T-helper 17 cell (primary cell): ENCODE measurements at places on chromosomes 2 and 18.

- DNase-seq: no peak
These were observed 23.4 kb downstream of the NRP2 start for GRCh38 chr2:205705511-205706349.

GRCh38 chr2:84338069-84338468 lies 121.0 kb downstream of the SUCLG1 start:
- no peak for DNase-seq

DNA sequence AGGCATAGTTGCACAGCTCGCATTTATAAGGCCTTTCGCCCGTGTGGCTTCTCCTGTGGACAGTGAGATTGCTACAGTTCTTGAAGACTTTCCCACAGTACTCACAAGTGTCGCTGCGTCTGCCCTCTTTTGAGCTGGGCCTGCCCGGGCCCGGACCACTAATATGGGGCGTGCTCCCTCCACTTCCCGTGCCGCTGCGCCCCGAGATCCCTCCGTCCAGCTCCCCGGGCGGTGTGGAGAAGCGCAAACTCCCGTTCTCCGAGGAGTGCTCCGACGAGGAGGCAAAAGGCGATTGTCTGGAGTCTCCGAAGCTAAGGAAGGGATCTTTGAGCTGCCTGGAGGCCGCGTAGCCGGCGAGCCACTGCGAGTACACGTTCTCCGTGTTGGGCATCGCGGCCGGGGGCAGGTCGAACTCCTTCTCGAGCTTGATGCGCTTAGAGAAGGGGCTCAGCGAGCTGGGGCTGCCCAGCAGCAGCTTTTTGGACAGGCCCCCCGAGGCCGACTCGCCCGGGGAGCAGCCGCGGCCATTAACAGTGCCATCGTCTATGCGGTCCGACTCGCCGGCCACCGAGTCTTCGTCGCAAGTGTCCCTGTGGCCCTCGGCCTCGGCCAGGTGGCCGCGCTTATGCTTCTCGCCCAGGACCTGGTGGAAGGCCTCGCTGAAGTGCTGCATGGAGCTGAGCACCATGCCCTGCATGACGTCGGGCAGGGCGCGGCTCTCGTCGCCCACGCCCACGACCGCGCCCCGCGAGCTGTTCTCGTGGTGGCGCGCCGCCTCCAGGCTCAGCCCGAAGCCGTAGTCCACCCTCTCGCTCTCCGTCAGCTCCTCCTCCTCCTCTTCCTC lies 92.7 kb downstream of the BCL11A start:
- DNase-seq: no peak

GRCh38 chr2:45180779-45181178 lies 171.5 kb upstream of the SIX2 start:
- no peak for DNase-seq

DNA sequence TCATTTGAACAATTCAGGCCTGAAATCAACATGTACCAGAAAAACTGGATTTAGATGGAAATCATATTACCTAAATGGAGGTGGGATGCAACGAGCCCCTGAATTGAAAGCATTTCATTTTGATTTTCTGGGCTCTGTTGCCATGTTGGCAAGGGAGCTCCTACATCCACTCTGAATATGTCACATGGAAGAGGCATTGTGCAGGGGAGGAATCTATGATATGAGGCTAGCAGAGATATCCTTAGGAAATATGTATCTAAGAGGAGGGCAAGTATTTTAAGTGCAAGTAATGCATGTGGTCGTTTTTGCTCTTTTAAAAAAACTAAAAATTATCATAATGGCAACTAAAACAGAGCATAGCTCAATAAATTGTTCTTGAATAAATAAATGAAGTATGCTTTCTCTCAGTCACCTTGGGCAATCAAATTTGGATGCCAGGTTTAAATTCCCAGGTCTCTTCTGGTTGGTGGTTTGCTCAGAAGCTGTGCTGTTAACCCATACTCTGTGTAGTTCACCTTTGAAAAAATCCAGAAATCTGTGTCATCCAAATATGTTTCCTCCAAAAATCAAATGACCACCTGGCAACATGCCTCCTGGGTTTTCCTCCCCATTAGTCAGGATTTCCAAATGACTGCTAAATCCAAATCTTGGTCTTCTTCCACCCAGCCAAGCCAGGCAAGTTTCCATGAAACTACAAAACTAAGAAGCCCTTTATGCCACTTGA lies 6.5 kb upstream of the LGALSL start:
- DNase-seq: no peak

DNA sequence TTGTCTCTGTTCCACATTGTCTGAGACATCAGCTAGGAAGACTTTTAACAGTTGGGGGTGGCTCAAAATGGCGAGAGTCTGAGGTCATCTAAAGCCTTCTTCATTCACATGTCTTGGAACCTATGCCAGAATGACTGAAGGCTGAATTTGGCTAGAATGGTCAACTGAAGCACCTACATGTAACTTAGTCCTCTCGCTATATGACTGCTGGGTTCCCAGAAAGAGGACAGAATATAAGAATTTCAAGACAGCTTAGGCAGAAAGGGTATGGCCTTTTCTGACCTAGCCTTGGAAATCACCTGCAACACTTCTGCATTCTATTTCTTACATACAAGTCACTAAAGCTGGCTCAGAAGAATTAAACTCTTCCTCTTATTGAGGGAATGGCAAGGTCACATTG lies 75.6 kb upstream of the OTX1 start:
- DNase-seq: no peak

- no peak for DNase-seq
These were observed 529.7 kb downstream of the FBXO15 start for GRCh38 chr18:73617981-73618380.

- no peak for DNase-seq
These were observed 592.3 kb upstream of the ID2 start for GRCh38 chr2:8089596-8089995.

DNA sequence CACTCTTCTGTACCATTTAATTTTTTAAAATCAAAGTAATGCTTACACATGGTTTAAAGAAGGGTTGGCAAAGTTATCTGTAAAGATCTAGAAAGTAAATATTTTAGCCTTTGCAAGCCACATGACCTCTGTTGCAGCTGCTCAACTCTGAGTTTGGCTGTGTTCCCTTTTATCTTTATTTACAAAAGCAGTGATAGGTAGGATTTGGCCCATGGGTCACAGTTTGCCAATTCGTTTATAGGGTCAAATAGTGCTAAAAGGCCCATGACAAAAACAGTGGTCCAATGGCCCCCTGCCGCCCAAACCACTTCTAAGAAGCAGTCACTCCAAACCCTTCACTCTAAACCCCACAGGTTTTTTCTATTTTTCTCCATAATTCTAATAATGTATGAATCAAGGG lies 124.8 kb downstream of the PARD3B start:
- no peak for DNase-seq

GRCh38 chr2:109212836-109213563 lies 84.0 kb downstream of the SH3RF3 start:
- DNase-seq: no peak

DNA sequence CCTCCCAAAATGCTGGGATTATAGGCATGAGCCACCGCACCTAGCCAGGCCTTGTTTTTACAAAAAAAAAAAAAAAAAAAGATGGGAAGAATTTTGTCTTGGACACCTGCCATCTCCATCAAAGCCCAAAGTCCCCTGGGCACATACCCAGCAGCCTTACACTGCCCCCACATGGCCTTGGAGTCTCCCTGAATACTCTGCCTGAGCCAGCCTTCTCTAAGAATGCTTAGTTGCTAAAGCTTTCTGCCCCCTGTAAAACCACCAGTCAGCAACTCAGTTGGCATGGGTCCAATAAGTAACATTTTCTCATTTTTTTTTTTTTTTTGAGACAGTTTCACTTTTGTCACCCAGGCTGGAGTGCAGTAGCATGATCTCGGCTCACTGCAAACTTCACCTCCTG lies 40.6 kb downstream of the SPC25 start:
- DNase-seq: no peak

DNA sequence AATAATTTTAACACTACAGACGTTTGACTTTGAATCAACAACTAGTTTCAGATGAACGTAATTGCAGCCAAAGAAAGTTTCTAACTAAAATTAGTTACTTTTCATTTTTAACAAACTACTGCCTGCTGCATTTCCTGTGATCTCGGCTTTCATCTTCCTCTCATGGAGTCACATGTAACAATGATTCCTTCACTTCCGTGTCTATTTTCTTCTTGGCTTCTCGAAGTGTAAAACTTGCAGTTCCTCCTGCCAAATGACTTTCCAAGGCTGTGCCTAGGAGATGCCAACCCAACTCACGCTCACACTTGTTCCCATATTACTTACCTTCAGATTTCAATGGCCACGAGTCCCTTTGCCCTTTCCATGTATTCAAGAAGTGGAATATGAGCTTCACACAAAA lies 1406.3 kb upstream of the CELF4 start:
- DNase-seq: no peak

DNA sequence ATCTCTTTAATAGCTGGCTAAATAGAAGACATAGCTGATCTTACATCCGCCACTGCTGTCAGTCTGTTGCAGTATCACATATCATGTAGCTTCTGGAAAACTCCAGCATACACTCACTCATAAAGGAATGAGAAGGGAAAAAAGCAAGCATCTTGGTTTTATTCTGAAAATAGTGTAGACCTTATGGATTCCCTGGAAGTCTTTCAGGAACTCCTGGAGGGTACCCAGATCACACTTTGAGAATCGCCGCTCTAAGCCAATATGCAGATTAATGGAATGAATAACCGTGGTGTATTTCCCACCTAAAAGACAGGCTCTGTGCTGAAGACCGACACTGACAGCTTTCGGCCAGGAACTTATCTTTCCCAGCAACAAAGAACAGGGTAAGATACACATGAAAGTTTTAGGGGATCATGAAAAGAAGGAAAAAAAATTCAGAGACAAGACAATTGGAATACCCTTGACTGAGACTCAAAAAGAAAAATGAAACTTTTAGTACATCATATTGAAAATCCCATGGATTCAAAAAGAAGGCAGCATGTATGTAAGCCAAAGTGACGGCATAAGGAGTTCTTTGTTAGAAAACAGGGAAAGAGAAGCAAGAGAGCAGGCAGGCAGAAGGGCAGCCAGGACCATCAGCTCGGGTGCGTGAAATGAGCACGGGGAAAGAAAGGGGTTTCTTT lies 56.4 kb upstream of the SEC11C start:
- no peak for DNase-seq

DNA sequence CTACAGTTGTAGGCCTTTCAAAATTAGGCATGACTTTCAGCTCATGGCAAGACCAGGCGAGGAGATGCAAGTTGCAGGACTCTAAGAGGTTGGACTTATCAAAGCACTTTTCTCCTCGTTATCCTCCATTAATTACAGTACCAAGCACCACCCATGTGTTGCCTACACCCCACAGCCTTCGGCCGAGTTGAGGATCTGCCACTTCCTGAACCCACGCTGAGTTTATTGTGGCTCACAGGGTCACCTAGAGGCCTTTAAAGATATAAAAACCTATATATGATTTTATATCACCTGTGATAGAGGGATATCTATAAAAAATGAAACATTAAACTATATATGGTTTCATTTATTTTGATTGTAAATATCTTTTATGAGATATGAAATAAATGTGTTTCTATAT lies 2.6 kb downstream of the UGT1A10 start:
- DNase-seq: no peak

DNA sequence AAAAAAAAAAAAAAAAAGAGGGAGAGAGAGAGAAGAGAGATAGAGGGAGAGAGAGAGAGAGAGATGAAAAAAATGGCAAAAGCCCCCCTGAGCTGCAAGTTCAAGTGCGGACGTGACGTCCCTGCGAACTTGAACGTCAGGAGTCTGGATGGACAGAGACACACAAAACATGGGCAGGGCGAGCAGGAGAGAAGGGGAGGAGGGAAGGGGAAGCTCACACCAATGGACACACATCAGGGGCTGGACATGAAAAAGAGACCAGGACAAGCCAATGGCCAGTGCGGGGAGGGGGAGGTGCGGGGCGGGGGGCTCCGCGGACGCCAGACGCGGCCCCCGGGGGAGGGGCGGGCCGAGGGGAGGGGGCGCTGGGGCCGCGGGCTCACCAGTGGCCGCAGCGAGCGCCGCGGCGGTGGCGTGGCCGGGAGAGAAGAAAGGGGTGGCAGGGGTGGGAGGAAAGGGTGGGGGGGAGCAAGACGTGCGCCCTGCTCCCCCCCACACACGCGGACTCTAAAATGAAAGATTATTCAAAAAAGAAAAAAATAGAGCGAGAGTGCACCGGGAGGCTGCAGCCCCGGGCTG lies at the start of gene BCL11A:
Gene BCL11A (minus strand): TSS at position 160 of the 579 bp plus-strand sequence. CDS start 384 bp downstream, outside the sequence.
- no peak for DNase-seq

DNA sequence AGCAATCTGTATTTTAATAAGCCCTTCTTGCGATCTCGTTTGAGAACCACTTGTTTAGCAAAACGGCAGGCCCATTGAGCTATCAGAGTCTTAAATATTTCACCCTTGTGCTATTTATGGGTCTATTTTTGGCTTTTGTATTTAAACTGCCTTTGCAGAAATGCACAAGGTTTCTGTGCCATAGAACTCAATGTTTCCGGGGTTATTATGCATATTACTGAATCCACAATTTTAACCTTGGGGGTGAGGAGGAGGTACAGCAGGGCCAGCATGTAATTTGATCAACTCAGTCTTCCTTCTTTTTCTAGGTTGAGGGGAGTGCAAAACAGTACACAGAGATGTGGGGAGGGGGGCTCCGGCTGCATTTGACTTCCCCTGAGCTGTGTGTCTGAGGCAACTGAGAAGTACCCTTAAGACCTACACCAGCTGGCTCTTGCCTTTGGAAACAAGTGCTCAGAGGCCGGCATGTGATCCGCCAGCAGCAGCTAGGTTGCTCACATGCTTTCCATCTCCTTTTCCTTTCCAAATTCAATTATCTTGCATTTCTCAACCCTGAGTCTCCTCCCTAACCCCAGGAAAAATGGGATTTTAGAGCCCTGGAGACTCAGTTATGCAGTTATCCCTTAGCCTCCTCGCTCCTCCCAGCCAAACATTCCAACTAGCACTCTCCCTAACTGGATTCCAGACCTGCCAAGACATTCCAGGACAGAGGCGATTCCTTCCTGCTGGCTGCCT lies 103.0 kb downstream of the HNRNPLL start:
- no peak for DNase-seq

DNA sequence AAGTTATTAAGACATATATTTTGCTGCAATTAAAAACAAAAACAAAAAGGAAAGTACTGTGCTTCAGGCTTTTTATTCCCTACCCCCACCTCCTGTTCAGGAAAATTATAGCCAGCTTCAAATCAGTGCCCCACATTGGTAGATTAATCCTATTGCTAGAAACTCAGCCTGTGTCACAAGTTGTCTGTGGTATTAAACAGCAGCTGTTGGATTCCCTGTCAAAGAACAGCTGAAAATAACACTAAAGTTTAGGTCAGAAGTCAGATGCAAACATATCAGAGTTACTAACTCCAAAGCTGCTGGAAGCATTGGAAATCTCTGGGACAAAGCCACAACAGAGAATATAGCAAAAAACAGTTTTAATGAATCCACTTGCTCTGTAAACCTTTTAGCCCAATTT lies 818 bp upstream of the CCDC141 start:
- DNase-seq: no peak
